ENCODE measurements at places on chromosomes 13 and 19.
A peak's percentile ranks its signal among the peaks of the same experiment; 100 is the strongest.

- no peak for DNase-seq
These were observed 33.6 kb upstream of the UBL3 start for GRCh38 chr13:29883941-29884518.

DNA sequence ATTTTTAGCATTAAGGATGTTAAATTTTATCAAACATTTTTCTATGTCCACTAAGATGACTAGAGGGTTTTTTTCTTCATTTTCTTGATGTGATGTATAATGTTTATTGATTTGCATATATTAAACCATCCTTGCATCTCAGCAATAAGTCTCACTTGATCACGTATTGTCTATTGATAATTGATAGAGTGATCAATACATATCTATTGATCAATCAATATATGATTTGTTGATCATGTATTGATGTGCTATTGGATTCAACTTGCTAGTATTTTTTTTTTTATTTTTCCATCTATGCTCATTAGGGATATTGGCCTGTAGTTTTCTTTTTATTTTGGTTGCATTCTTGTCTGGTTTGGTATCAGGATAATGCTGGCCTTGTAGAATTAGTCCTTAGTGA is 2202.0 kb downstream of the PCDH9 start:
- no peak for DNase-seq

DNA sequence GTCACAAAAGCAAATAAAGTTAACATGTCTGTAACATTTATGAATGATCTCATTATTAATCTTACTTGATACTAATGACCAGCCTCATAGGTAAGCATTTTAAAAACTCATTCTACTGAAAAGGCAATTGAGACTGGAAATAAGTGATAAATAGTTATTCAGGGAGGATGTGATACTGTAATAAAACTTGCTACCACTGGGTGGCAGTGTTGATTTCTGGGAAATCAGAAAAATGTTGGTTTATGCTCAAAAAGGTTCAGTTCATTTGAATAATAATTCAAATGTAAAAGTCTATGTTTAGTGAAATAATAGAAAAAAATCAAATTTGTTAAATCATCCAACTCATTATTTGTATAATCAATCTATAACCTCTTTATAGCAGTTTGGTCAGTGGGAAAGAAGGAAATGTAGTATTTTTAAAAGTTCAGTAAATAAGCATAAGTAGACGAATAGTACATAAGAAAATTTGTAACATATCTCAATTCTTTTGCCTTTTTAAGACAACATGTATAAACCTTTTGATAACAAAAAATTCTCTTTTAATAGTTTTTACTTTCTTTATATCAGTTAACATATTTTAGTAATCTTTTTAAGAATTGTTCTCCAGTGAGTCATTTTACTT is 9.6 kb downstream of the ABHD13 start:
- DNase-seq: no peak

DNA sequence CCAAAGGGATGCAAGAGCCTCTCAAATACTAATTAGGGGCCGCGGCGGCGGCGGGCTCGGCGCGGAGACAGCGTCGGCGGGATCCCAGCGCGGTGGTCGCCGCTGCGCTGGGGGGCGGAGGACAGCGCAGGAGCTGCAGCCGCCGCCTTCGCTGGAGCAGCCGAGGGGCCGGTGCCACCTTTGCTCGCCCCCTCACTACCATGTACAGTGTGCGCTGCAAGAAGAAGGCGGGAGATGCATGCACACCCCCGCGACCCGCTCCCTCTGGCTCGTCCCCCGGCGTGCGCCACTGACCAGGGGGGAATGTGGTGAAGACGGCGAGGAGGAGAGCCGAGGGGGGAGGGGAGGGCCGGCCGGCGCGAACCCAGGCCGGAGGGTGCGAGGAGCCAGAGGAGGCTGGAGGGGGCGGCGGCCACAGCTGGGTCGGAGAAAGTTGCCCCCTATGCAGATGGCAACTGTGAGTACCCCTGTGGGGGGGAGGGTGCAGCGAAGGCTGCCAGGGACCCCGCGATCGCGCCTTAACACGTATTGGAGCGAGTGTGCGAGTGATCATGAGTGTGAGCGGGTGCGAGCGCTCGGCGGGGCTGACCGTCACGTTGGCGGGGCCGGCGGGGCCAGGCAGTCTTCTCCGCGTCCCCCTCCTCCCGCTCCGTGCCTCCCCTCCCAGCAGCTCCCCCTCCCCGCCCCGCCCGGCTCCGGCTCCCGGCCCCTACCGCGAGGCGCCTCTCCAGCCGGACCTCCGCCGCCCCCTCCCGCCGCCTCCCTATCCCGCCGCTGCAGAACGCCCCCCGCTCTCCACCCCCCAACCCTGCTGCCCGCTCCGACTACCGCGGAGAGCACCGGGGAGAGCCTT is 808 bp downstream of the SLITRK5 start:
- peak; percentile 61 for DNase-seq

DNA sequence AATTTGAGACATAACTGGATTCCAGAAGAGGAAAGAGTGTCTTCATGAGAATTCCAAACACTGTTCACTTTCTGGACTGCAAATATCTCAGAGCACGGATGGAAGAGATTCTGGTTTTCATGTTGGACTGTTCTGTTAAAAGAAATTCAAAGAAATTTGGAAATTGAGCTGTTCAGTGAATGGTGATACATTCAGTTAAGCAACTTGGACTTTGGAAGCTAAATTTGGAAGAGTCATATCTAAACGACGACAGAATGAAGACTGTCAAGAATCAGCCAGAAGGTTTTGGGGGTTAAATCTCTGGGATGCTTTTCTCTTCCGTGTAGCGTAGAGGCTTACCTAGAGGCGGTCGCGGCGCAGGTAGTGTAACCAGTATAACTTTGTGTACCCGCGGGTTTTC is 25.6 kb downstream of the SAFB start:
- DNase-seq: no peak

DNA sequence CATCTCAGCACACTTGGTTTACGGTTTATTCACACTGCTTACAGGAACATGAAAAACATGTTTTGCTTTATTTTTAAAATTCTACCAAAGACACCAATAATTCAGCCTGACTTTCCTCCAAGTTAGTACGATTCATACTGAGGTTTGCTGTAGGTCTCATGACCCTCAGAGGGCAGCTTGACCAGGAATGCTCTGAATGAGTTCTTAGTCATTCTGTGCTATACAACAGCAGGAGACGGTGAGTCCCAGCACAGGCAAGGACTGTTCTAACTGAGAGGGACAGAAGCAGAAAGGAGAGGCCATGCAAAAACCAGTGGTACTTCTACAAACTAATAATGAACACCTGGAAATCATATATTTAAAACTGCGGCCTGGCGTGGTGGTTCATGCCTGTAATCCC is 6.4 kb downstream of the GRTP1 start:
- DNase-seq: no peak

GRCh38 chr19:28417361-28417760 is 795.6 kb downstream of the UQCRFS1 start:
- no peak for DNase-seq

- no peak for DNase-seq
These were observed 56.8 kb downstream of the DNAJC15 start for GRCh38 chr13:43080199-43080598.

DNA sequence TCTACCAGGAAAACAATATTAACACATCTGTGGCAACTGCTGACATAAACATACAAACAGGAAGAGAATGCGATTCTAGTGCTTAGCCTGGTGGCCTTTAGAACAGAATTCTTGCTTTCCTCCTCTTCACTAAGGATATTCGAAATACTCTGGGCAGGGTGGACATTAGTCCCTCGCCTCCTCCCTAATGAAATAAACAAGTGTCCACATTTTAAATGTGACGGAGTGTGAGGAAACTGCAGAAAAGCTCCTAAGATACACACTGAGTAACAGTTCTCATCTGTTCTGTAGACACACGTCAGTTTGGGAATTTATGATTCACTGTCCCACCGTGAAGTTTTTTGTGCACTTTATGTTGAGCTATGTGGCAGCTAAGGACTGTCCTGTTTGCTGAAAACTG is 639 bp downstream of the STARD13 start:
- DNase-seq: no peak

DNA sequence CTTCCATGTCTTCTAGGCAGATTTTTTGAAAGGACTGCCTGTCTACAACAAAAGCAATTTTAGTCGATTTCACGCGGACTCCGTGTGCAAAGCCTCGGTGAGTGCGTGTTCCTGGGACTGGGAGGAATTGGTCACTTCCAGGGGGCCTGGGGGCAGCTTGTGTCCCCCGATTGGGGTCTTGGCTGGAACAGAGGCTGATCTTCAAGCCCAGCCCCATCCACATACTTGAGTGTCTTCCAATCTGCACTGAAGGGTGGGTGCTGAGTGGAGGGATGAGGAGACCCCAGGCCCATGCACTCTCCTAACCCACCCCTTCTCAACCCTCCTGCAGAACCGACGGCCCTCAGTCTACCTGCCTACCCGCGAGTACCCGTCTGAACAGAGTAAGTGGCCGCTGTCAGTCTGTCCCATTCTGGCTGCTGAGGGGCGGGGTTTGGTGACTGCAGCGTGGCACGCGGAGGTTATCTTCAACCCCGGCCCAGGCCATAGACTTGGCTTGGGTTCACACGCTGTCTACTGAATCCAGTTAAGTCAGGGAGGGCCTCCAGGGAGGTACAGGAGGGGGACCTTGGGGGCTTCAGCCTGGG is 4.7 kb downstream of the DDA1 start:
- DNase-seq: no peak

DNA sequence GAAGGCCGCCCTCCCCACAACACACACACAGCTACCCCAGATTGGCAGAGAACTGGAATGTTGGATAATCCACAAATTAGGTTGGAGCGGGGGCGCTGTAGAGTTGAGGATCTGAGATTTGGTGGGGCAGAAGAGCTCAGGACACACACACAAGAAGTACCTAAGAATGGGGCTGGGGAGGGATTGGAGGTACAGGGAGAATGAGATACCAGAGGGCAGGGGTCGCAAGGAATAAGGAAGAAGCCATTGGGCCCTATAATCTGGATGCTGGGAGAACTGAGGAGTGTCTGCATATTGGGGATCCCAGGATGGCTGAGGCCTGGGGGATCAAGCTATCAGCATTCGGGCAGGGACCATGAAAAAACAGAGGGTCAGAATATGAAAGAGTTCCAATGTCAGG is 11.5 kb downstream of the SYT3 start:
- no peak for DNase-seq

Data from stomach (tissue), 19 donors.